ENCODE measurements at places on chromosomes 11 and 22.
A peak's percentile ranks its signal among the peaks of the same experiment; 100 is the strongest.

DNA sequence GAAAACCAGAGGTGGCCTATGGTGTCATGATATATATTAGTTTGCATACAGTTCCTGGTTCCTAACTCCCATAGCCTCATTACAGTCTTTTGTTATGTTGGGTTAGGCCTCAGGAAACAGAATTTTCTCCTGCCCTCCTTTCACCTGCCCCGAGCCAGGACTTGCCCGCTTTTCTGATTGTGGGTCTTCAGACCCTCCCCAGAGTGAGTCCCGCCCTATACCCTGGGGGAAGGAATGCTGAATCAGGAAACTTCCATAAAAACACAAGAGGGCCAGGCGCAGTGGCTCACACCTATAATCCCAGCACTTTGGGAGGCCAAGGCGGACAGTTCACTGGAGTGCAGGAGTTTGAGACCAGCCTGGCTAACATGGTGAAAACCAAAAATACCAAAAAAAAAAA is 70.9 kb downstream of the SLC35F2 start:
- no peaks in the 10 kb centered on the region for H3K4me1 ChIP-seq
- DNase-seq, result no peak
- no peak overlapping the region for H3K4me3 ChIP-seq
- peaks cover 22% of the 10 kb centered on the region for H3K27me3 ChIP-seq

GRCh38 chr11:23399995-23400394 is 539.7 kb upstream of the CCDC179 start:
- H3K4me3 ChIP-seq, result no peak overlapping the region
- H3K36me3 ChIP-seq, result no peaks in the 10 kb centered on the region
- no peaks in the 10 kb centered on the region for H3K4me1 ChIP-seq
- DNase-seq, result no peak
- H3K27me3 ChIP-seq, result no peaks in the 10 kb centered on the region

- DNase-seq, result no peak
- no peaks in the 10 kb centered on the region for H3K4me1 ChIP-seq
- no peaks in the 10 kb centered on the region for H3K27me3 ChIP-seq
- no peak overlapping the region for H3K4me3 ChIP-seq
Measured at GRCh38 chr11:115716601-115717529, 212.7 kb upstream of the CADM1 start.

GRCh38 chr22:45896964-45897538 is 79.9 kb downstream of the WNT7B start:
- H3K27me3 ChIP-seq, result peaks cover 6% of the 10 kb centered on the region
- no peak overlapping the region for H3K4me3 ChIP-seq

DNA sequence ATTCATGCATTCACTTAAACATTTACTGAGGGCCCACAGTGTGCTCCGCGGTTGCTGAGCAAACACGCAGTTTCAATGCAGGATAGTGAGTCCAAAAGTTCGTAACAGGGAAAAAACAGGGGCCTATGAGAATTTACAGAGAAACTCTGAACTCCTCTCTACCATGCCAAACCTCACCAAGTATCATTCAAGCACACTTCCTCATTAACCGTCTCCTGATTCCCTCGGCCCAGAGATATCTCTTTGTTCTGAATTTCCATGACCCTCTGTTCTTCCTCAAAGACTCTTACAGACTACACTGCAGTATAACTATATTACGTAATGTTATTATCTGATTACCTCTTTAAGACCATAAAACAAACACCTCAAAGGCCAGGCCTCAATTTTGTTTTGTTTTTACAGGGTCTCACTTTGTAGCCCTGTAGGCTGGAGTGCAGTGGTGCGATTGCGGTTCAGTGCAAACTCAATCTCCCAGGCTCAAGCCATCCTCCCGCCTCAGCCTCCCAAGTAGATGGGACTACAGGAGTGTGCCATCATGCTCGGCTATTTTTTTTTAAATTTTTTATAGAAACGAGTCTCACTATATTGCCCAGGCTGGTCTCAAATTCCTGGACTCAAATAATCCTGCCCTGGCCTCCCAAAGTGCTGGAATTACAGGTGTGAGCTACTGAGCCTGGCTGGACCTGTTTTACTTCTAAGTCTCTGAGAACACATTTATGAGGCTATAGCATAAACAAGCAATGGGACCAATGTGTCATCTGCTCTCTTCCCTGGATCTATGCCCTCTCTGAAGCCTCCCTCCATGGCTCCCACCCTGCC is 3.6 kb downstream of the HPS4 start:
- H3K4me3 ChIP-seq, result peak overlapping the region; percentile 39
- H3K27me3 ChIP-seq, result no peaks in the 10 kb centered on the region
- DNase-seq, result no peak
- peaks cover 48% of the 10 kb centered on the region for H3K4me1 ChIP-seq
- H3K36me3 ChIP-seq, result peaks cover 54% of the 10 kb centered on the region
- no peak overlapping the region for H3K27ac ChIP-seq

DNA sequence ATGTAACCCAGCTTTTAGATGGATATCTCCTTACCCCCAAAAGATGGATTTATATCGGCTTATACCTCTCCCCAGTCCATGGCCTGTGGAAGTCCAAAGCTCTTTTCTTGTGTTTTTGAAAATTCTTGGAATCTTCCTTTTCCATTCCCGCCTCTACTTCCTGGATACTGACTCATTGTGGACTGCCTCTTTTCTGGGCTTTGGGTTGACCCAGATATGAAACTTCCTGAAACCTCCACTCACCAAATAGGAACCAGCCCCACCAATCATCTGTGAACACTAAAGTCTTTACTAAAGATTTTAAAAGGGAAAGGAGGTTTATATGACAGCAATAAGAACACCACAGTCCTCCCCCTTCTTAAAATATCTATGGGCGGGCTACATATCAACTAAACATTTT is 163.4 kb upstream of the SYN3 start:
- no peak overlapping the region for H3K27ac ChIP-seq
- H3K4me3 ChIP-seq, result no peak overlapping the region
- no peak for DNase-seq
- H3K4me1 ChIP-seq, result no peaks in the 10 kb centered on the region
- no peaks in the 10 kb centered on the region for H3K27me3 ChIP-seq

DNA sequence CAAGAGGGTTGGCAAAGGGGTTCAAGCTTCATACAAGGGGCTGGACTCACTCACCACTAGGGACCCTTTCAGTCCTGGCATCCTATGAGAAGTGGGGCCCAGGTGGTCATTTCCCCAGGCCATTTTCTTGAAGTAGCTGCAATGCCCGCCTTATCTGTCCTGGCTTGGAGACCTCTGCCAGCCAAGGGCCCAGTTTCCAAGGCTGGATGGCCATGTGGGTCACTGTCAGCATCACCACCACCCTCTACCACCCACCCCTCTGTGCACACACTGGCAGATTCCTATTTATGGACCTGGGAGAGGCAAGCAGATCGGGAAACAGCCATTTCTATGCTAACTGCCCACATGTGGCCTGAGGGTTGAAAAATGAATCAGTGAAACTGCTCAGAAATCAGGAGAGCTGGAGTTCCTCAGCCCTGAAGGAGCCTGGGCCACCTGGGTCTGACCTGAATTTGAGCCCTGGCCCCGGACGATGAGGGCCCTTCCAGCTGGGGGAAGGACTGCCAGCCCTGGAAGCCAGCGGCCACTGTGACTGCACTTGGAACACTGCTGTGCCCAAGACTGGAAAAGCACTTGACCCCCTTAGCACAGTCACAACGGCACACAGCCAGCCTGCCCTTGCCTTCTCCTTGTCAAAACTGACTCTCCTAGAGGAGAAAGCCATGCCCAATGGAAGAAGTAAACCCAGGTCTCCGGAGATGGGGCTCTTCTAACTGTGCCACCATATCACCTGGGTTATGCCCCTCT is 442.2 kb downstream of the BUD13 start:
- H3K4me3 ChIP-seq, result no peak overlapping the region
- H3K27ac ChIP-seq, result no peak overlapping the region
- no peak for DNase-seq
- H3K27me3 ChIP-seq, result peaks cover 37% of the 10 kb centered on the region
- no peaks in the 10 kb centered on the region for H3K36me3 ChIP-seq
- H3K4me1 ChIP-seq, result no peaks in the 10 kb centered on the region

DNA sequence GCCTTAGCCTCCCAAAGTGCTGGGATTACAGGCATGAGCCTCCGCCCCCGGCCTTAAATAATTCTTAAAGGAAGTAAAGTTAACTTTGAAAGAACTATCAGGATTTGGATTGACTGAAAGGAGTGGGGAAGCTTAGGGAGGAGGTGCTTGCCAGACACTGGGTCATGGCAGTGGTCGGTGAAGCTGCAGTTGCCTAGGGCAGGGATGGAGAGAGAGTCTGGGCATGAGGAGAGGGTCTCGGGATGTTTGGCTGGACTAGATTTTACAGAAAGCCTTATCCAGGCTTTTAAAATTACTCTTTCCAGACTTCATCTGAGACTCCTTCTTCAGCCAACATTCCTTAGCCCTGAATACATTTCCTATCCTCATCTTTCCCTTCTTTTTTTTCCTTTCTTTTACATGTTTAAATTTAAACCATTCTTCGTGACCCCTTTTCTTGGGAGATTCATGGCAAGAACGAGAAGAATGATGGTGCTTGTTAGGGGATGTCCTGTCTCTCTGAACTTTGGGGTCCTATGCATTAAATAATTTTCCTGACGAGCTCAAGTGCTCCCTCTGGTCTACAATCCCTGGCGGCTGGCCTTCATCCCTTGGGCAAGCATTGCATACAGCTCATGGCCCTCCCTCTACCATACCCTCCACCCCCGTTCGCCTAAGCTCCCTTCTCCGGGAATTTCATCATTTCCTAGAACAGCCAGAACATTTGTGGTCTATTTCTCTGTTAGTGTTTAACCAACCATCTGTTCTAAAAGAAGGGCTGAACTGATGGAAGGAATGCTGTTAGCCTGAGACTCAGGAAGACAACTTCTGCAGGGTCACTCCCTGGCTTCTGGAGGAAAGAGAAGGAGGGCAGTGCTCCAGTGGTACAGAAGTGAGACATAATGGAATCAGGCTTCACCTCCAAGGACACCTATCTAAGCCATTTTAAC is at the start of gene NNMT:
Gene NNMT (plus strand): TSS at position 724 of the 929 bp plus-strand sequence. CDS start 158 bp downstream, at position 882.
- peaks cover 23% of the 10 kb centered on the region for H3K27me3 ChIP-seq
- no peak within 1 kb of the TSS for H3K4me3 ChIP-seq
- no peaks in the 10 kb centered on the region for H3K36me3 ChIP-seq

DNA sequence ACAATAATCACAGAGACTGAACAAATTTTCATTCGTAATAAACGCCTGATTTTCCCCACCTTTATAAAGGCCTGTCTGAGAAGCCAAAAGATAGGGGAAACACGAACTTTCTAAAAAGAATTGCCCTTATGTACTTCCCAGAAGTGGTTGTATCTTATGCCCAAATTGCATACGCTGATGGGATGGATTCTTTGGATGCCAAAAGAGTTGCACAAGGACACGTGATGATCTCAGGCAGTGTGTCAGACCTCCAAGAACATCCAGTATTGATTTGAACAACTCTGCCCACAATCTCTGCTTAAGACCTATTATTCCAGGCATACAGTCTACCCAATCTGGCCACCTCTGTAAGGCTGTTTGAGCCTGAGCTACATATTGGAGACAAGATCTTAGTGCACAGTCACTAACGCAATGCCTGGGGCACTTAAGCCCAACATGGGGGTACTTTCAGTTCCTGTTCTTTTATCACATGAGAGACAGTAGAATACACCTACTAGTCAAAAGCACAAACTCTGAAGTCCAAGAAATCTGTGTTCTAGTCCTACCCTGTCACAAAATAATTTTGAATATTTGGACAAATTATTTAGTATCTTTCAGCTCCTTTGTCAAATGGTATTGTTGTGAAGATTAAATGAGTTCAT is 38.9 kb downstream of the OR10A6 start:
- no peak overlapping the region for H3K27ac ChIP-seq
- H3K27me3 ChIP-seq, result peaks cover 6% of the 10 kb centered on the region
- no peak for DNase-seq
- H3K36me3 ChIP-seq, result no peaks in the 10 kb centered on the region
- peaks cover 5% of the 10 kb centered on the region for H3K4me1 ChIP-seq

DNA sequence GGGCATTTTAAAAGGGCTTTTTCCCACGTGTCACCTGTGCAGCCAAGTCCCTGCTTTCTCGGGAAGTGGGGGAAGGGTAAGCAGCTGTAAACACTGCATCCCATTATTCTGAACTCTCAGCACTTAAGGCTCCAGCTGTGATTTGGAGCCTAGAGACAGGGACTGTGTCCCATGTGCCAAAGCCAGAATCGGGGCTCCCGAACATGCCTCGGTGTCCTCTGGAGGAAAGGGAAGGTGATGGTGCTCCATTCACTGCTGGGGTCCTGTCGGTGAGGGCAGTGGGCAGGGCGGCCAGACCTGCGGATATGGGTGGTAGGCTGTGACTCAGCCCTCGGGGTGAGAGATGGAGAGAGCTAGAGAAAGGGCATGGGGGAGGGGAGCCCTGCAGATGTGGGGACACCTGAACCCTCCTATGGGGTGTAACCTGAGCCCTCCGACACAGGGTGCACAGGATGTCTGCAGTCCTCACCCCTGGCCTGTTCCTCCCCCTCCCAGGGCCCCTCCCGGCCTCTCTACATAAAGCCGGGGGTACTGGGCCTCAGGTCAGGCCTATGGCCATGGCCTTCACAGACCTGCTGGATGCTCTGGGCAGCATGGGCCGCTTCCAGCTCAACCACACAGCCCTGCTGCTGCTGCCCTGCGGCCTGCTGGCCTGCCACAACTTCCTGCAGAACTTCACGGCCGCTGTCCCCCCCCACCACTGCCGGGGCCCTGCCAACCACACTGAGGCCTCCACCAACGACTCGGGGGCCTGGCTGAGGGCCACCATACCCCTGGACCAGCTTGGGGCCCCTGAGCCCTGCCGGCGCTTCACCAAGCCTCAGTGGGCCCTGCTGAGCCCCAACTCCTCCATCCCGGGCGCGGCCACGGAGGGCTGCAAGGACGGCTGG is 31.8 kb downstream of the CAPN1 start:
- H3K4me3 ChIP-seq, result peak overlapping the region; percentile 67
- no peak for DNase-seq
- H3K4me1 ChIP-seq, result peaks cover 28% of the 10 kb centered on the region
- peaks cover 9% of the 10 kb centered on the region for H3K36me3 ChIP-seq
- peak overlapping the region; percentile 79 for H3K27ac ChIP-seq

Measured in effector memory CD8-positive, alpha-beta T cell (primary cell).